ENCODE measurements at places on chromosomes 7 and 10.

DNA sequence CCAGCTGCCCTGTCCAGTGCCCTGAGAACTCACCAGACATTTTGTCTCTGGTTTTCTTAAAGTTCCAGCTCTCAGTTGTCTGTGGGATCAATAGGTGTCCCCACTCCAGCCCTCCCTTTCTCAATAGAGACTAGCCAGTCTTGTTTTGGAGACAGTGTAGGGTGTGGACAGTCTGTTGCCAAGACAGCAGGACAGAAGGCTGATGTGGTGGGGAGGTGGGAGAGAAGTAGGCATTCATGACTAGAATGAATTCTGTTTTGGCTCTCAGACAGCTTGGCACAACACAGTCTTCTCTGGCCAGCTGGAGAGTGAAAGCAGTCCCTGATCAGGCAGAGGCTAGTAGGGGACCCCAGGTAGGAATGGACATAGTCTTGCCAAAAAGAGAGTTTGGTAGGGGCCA lies 467.0 kb upstream of the PODXL start:
- no peak for DNase-seq

DNA sequence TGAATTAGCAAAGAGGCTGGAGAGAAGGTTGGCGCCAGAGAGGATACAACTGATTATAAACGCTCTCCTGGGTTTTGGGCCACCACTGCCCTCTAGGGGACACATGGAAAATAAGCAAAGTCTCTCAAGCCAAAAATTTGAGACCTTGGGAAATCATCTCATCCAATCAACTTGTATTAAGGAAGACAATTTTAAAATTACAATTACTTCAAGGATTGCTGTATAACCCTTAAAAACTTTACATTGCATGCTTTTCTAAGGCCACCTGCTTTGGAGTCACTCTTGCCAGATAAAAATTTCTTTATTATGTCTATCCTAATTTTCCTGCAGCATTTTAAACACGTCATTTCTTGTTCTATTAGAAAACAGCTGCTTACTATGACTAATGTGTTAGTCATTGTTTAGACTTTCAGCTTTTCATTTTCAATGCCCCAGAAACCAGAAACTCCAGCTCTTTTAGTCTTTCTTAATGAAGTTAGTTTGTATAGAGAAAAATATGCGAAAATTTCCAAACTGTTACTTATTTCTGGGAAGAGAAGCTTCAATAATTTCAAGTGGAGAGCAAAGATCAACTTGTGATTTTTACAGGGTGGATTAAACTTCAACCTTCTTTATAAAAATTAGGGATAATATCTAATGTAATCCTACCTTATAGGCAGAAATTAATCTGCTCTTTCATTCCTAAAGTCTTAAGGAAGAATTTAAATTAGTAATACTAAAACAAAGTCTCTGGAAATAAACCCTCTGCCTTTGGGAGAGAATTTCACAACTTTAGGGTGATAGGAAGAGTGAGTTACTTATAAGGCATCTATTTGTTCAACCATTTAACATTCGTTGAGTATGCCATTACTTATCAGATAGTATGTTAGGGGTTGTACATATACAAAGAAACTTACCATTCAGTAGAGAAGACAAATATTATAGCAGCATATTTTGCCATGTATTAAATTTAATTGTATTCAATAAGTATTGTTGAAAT lies 20.6 kb upstream of the RHOBTB1 start:
- DNase-seq = no peak

GRCh38 chr10:21518149-21518640 lies 7.3 kb downstream of the SKIDA1 start:
- DNase-seq = no peak

- no peak for DNase-seq
Observed at GRCh38 chr7:137789215-137789882, 57.4 kb downstream of the DGKI start.

DNA sequence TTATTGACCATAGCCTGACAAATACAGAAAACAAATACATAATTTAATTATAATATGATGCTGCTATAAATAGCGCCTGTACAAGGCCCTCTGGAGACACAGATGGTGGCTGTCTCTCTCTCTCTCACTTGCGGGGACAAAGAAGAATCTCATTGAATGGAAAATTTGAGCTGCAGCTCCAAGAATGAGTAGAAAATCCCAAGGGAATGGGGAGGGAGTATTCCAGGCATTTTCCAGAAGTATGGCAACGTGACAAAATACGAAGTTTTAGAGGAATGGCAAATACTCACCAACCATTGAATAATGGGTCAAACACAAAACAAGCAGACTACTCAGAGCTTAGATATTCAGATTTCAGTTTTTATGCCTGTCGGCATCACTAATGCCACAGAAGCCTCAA lies 179.9 kb downstream of the NRP1 start:
- no peak for DNase-seq

GRCh38 chr10:133318494-133319127 lies 9.9 kb downstream of the ZNF511 start:
- DNase-seq = no peak

DNA sequence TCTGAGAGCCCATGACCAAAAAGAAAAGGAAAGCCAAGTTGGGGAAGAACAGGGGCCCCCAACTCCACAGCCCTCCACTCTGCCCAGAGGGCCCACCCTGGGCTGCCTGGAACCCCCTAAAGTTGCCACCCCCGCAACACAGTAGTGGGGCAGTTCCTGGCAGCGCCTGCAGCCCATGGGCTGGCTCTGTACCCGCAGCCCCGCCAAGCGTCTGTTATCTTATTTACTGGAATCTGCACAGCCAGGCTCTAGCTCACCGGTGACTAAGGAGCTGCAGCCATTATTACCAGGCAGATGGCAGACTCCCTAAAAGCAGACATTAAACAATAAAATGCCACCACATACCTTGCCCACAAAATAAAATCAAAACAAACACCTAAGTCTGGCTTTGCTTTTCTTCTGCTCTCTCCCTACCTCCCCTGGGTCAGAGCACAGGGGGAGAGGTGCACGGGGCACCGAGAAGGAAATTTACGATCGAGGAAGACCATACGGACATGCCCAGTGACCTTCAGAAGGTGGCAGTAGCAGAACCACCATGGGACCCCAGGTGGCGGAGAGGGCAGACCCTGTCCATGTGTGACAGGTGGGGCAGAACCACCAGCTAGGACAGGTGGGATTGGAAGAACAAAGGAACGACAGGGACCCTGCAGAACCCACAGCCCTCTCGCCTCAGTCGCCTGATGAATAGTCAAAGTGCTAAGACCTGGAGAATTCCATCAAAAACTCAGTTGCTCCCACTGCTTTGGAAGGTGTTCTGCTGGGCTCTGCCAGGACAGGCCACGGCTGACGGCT lies 66.3 kb downstream of the PRKAG2 start:
- no peak for DNase-seq

DNA sequence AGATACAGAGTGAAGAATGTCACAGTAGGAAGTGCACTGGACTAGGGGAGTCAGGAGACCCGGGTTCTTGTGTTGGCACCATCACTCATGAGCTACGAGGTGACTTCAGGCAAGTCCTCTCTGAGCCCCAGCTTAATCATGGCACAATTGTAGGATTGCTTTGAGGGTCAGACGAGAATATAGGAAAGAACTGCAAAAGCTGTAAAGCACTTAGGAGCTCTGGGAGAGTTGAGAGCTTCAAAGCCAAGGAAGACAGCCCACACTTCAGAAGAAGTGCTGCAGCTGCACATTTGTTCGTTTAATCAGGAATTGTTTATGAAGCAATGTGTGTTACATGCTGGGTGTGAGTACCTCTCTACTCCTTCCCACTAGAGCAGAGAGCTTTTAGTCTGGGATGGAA lies 4.4 kb downstream of the FBH1 start:
- DNase-seq = no peak

GRCh38 chr7:102918845-102919244 lies 6.0 kb downstream of the LRRC17 start:
- no peak for DNase-seq

Data from AG09309 (cell line).